Endothelial cell of coronary artery (primary cell): ENCODE measurements at places on chromosomes 5 and 9. TPM values are rescaled to one million over a fixed set of nuclear protein-coding genes. Genes with fewer than 3 reads are reported as not detected.

Gene PKD2L2
- total RNA-seq = not detected in 2 replicates

Gene PIP5KL1
- total RNA-seq = 0.18 and 1.0 TPM in 2 replicates

Gene ADAMTSL1
- 21.6 and 25.0 TPM in 2 replicates for total RNA-seq

Gene PLPP7
- total RNA-seq = 0.90 and 3.3 TPM in 2 replicates

Gene F2R
- total RNA-seq = 113 and 122 TPM in 2 replicates

Gene PRRX2
- total RNA-seq = 0.66 TPM in 1 of 2 replicates, not detected in the other

Gene SGCD
- total RNA-seq = 0.28 TPM in 1 of 2 replicates, not detected in the other

Gene C9orf50
- total RNA-seq = 0.09 TPM in 1 of 2 replicates, not detected in the other

Gene LRRC70
- total RNA-seq = 18.0 and 33.4 TPM in 2 replicates

Gene TPRN
- total RNA-seq = 4.4 and 5.6 TPM in 2 replicates

Gene AQP3
- 0.19 and 0.27 TPM in 2 replicates for total RNA-seq

Gene SLC25A2
- 0.09 and 0.19 TPM in 2 replicates for total RNA-seq

Gene LRRC19
- not detected in 2 replicates for total RNA-seq

Gene ADAMTS6
- total RNA-seq = 40.3 and 77.9 TPM in 2 replicates

Gene ATP10B
- total RNA-seq = not detected in 2 replicates

Gene QRFP
- not detected in 2 replicates for total RNA-seq

Gene OTULINL
- under 0.01 TPM in 2 replicates for total RNA-seq

Gene CATSPER3
- total RNA-seq = 0.09 and 0.19 TPM in 2 replicates

Gene PRSS3
- total RNA-seq = 16.2 and 53.4 TPM in 2 replicates

Gene IFNK
- not detected in 2 replicates for total RNA-seq

Gene FAM78A
- 2.3 and 4.5 TPM in 2 replicates for total RNA-seq

Gene KIAA1191
- 65.6 and 77.7 TPM in 2 replicates for total RNA-seq

Gene TXNDC8
- total RNA-seq = not detected in 2 replicates

Gene PCDHB7
- 0.45 and 0.56 TPM in 2 replicates for total RNA-seq

Gene ZNF622
- total RNA-seq = 39.0 and 49.7 TPM in 2 replicates

Gene PCDHGA5
- 0.90 and 1.2 TPM in 2 replicates for total RNA-seq

Gene RHOBTB3
- 64.1 and 91.1 TPM in 2 replicates for total RNA-seq

Gene EIF4E1B
- not detected in 2 replicates for total RNA-seq

Gene PCDHGA6
- total RNA-seq = 2.2 and 2.8 TPM in 2 replicates

Gene IL5
- not detected in 2 replicates for total RNA-seq

Gene NUTM2F
- not detected in 2 replicates for total RNA-seq

Gene CNTNAP3
- 34.0 and 60.5 TPM in 2 replicates for total RNA-seq

Gene SHC3
- 7.6 and 9.4 TPM in 2 replicates for total RNA-seq

Gene PTBP3
- 27.3 and 32.1 TPM in 2 replicates for total RNA-seq

Gene CCL27
- total RNA-seq = not detected in 2 replicates

Gene RMI1
- total RNA-seq = 4.8 and 5.6 TPM in 2 replicates

Gene NKD2
- total RNA-seq = not detected in 2 replicates

Gene RFESD
- 1.3 and 1.7 TPM in 2 replicates for total RNA-seq

Gene PCDHGA9
- total RNA-seq = 1.6 and 3.1 TPM in 2 replicates

Gene RNF44
- 3.5 and 4.0 TPM in 2 replicates for total RNA-seq
